ENCODE measurements at places on chromosomes 7 and 10. TPM values are rescaled to one million over a fixed set of nuclear protein-coding genes. Genes with fewer than 3 reads are reported as not detected.

Gene NPSR1
- not detected for total RNA-seq

Gene ANKRD30A
- 0.64 TPM for total RNA-seq

Gene ZNF33B
- 6.0 TPM for total RNA-seq

Gene PCBD1
- 210 TPM for total RNA-seq

Gene ABCA13
- total RNA-seq, result 0.01 TPM

Gene AUTS2
- 5.3 TPM for total RNA-seq

Gene PURB
- 14.3 TPM for total RNA-seq

Gene PTF1A
- total RNA-seq, result not detected

Gene NEUROG3
- total RNA-seq, result not detected

Gene SPOCK2
- 0.52 TPM for total RNA-seq

Gene TMEM243
- total RNA-seq, result 33.3 TPM

Gene ALKBH4
- 11.1 TPM for total RNA-seq

Gene MBL2
- not detected for total RNA-seq

Gene CSGALNACT2
- 14.9 TPM for total RNA-seq

Gene GIMAP1
- not detected for total RNA-seq

Gene CCL24
- total RNA-seq, result not detected

Gene THSD7A
- total RNA-seq, result 2.8 TPM
